ENCODE measurements at places on chromosomes 3 and 15.

GRCh38 chr15:55742498-55742926, 440 bp downstream of the PRTG start:
- peak; percentile 23 for DNase-seq

DNA sequence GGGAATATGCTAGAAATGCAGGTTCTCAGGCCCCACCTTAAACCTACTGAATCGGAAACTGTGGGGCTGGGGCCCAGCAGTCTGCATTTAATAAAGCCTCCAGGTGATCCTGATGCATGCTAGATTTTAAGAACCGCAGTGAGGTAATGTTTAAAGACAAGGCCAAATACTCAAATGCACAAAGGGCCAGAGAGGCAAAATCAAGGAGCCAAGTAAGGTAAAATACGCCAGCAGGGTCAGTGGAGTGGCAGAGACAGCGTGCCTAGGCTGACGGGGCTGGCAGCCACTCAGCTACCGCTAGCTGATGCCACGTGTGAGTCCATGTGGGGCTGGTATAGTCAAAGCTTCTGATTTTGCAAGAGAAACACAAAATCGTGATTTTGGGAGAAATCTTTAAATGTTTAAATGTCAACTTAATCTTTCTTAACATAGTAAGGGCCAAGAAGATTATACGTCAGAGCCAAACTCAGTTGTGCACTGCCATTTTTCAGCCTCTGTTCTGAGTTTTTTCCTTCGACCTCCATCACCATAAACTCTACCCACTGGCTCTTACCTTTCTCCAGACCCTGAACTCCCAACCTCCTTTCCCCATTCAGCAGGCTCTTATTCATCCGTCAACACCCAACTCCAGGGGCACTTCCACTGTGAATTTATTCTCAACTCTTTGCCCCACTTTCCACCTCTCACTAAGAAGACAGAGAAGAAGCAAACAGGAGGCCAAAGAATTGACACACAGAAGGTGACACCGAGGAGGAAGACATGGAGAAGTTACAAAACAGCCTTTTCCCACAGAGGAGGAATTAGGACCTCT, 136.6 kb upstream of the RAD18 start:
- no peak for DNase-seq

GRCh38 chr3:13947912-13948311, 68.0 kb upstream of the WNT7A start:
- no peak for DNase-seq

DNA sequence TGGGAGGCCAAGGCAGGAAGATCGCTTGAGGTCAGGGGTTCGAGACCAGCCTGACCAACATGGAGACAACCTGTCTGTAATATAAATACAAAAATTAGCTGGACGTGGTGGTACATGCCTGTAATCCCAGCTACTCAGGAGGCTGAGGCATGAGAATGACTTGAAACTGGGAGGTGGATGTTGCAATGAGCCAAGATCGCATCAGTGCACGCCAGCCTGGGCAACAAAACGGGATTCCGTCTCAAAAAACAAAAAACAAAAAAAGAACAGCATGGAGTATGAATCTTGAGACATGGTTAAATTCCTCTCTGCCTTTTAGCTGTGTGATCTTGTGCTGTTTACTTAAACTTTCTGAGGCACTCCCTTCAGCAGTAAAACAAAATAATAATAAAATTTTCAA, 244.9 kb downstream of the FGF12 start:
- no peak for DNase-seq

- no peak for DNase-seq
Measured at GRCh38 chr3:76310667-76311066, 525.3 kb upstream of the ZNF717 start.

GRCh38 chr3:180142041-180142440, 105.3 kb upstream of the PEX5L start:
- DNase-seq, result no peak

DNA sequence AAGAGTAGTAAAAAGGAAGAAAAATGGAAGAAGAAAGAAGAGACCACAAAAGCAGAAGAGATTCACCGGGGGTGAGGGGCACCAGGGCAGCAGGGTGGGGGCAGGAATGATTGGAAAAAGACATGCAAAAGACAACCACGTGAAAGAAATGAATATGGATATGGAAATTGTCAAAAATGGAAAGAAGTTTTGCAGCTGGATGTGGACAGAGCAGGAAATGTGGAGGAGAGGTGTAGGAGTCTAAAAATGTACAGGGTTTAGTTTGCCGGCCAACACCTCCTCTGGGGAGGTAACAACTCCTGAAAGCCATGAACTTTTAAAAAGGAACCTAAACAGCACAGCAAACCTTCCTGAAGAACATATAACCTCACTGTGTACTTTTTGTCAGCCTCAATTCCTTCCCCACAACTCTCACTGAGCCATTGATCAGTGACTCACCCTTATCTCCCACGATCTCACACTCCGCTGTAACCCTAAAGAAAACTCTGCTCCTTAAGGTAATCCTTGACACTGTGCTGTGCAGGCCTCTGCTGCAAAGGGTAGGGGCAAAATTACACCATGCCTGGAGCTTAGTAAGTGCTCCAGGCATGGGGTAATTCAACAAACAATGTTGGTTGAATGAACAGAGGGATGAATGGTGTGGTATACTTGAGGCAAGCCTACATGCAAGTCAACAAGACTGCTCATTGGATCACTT, 100.2 kb upstream of the BOC start:
- no peak for DNase-seq

DNA sequence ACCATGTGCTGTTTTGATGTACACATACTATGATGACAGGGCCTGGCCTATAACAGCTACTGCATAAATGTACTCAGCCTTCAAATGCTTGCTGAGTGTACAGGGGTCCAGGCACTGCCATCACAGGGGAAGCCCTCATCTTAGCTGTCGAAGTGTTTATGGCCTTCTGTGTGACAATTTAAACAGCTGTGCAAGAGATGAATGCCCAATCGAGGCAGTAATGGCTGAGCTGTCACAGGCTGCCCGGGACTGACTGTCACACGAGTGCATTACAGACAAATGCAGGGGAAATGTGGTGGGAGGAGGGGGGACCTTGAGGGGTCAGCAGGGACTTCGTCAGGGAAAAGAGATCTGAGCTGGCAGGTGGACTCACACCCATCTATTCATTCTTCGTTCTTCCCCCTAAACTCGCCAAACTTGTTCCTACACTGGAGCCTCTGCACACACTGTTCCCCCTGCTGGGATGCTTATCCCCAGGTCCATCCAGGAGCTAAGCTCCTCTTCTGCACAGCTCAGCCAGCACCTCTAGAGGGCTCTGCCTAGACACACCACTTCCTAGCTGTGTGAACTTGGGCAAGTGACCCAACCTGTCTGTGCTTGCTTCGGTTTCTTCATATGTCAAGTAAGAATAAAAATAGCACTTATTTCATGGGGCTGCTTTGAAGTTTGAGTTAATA, 156.2 kb upstream of the IQSEC1 start:
- DNase-seq, result no peak

DNA sequence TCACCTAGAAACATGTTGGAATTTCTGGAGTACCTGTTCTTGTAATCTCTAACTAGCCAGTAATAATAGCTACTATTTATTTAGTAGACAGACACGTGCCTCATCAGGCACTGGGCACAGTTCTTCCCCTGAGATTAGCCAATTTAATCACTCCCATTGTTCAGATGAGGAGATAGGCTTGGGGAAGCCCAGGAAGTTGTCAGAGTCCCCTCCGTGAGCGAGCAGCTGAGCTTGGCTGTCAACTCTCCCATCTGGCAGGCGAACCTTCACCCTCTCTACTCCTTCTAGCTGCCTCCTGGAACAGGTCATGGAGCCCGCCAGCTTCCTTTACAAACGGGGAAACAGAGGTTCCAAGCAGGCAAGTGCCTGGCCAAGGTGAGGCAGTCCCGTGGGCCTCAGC, 31.1 kb upstream of the FGD5 start:
- no peak for DNase-seq

- DNase-seq, result no peak
Measured at GRCh38 chr3:105759442-105760078, 109.3 kb downstream of the CBLB start.

DNA sequence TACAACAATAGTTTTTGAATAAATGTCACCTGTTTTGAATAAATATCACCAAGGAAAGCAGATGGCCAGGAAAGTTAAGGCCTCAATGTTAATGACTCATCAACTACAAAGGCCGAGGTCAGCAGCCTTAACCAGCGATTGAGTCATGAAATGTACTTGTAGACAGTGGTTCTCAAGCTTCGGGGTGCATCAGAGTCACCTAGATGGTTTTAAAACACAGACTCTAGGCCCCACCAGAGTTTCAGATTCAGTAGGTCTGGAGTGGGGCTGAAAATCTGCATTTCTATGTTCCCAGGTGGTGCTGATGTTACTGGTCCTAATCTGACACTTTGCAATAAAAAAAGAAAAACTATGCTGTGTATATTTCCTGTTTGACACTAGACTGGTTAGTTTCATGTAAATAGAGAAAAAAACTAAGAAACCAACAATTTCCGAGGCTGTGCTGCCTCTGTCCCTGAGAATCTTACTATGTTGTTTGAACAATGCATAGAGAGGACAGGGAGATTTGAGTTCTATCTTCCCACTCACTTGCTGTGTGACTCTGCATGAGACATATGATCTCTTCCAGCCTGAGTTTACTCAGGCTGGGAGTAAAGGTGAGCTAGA, 9.8 kb downstream of the RAB27A start:
- no peak for DNase-seq

DNA sequence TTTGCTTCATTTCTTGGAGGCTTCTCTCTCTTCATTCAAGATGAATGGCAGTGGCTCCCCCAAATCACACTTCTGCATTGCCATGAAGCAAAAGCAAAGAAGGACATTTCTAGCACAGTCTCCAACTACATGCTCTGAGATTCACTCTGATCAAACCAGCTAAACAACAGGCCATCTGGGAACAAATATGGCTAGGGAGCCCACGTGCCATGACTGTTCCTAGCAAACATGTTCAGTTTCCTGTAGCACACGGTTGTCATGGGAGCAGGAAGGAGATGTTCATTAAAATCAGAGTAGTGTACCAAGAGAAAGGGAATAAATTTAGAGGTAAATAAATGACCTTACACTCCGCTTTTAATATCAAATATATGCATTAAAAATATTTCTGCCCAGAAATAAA, 327.3 kb downstream of the GBE1 start:
- DNase-seq, result no peak

DNA sequence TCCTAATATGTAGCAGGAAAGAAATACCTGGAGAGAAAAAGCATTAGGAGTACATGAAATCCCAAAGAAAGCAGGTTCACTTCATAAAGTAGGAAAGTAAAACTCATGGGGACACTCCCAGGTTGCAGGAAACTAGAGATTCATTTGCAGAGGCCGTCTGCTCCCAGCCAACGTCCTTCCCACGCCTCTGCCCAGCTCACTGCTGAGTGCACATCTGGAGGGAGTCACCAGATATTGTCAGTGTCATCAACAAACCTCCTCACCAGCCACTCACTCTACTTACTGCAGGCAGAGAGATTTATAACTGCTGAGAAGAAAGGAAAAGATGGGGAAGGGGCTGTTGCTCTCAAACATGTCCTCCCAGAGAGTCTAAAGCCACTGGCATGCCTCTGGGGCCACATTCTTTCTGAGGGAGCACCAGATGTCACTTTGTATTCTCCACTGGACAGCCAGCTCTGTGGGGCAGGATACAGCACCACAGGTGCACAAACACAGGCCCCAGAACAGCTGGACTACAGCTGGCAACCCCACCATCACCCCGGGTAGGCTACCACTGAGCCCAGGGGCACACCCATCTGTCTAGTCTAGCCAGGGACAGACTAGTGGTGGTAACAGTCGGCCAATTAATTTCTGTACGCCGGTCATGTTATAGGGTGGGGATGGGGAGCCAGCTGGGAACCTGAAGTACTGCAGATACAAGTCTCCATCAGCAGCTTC, 64.5 kb downstream of the NPTN start:
- DNase-seq, result no peak
